ENCODE measurements at places on chromosomes 3 and 15.

DNA sequence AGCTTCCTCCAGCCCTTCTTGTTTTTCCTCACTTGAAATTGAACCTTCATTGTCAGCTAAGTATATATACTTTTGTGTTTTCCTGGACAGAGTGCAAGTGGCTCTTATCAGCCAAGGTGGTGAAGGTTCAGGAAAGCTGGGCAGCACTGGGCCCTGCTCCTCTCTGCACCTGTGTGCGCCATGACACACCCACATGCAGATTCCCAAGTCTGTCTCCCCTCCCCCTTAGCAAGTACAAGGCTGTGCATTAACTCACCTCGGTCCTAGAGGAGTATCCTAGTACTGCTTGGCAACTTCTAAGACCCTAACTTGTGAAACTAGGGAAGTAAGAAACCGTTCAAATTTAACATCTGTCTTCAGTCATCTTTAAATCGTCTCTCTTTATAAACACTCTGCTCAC is 85.8 kb downstream of the SLC49A4 start:
- DNase-seq = no peak

DNA sequence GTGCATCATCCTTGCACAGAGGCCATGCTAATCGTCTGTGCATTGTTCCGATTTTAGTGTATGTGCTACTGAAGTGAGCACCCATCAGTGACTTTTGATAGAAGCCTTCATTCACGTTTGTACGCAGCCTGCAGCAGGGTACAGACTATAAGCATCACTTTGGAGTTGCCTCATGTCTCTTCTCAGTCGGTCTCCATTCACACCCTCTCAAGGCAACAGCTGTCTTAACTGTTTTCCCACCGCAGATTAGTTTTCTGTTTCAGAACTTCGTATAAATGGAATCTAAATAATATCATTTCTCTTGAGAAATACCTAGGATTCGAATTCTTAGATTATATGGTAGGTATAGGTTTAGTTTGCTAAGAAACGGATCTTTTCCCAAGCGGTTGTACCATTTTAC is 143.2 kb downstream of the KLHL25 start:
- DNase-seq = no peak

DNA sequence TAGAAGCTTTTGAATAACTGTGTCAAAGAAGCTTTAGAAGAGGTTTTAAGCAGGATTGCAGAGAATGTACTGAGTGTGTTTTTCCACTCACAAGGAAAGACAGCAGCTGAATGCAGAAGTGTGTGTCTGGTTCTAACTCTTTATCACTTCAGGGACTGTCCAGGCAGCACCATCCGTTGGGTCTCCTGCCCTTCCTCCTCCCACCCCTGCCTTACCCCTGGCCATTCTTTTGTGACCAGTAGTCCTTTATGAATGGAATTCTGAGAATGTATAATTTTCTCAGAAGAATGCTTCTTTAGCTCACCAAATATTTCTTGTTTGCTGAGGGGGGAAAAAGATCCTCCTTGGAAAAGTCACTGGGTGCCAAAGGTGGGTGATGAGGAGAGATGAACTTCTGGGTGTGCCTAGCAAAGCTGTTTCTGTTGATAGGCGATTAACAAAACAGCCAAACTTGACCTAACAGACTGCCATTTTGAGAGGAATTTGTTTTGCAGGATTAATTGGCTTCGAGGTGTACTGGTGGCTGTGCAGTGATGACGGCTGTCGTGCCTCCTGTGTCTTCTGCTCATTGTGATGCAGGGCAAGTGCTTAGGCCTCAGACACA is 70.9 kb downstream of the IGF1R start:
- DNase-seq = no peak

DNA sequence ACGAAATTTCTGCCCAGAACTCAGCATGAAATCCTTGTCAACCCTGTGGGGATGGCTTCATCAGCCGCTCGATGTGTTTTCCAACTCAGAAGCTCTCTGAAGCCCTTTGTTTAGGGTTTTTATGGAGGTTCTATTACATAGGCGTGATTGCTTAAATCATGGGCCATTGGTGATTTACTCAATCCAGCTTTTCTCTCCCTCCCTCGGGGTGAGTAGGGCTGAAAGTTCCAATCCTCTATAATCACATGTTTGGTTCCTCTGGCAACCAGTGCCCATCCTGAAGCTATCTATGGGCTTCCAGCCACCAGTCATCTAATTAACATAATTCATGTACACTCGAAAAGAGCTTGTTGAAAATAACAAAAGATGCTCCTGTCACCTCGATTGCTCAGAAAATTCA is 51.6 kb downstream of the GATM start:
- DNase-seq = no peak

- no peak for DNase-seq
Observed at GRCh38 chr3:40669176-40669575, 144.4 kb downstream of the ZNF621 start.

- DNase-seq = no peak
Observed at GRCh38 chr3:58084166-58084565, 75.9 kb downstream of the FLNB start.

DNA sequence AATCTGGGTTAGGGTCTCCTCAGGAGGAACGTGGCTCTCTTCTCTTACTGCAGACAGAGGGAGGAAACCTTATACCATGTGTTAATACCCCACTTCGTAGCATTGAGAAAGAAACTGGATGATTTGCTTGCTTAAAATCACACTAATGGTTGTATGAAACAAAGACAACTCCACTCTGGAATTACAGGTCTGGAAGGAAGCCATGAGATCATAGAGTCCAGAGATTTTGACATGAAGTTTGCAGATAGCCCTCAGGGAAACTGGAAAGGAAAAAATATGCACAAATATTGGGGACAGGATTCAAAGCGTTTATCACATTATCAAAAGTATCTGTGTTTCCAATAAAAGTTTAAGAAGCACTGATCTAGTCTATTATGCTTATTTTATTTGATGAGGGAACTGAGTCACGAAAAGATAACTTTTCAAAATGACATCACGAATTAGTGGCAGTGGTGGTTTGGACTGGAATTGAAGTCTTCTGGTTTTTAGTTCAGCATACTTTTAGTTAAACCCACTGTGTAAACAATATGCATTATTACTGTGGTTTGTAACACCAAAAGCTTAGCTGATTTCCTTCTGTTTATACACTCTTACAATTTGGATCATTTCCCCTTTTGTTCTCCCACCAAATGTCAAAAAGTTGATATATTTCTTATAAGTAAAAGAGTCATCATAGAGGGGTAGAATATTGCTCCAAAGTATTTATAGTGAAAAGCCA is 16.8 kb downstream of the FGF7 start:
- DNase-seq = no peak

- DNase-seq = no peak
Observed at GRCh38 chr3:119173325-119173724, at the start of gene UPK1B. Gene UPK1B, plus strand, starts transcription at chr3:119173598. Its CDS starts 13,144 bp downstream, at chr3:119186742.

GRCh38 chr3:102104033-102104432 is 254.7 kb downstream of the NFKBIZ start:
- DNase-seq = peak; percentile 8

- no peak for DNase-seq
Observed at GRCh38 chr3:79478620-79479019, 289.2 kb downstream of the ROBO1 start.

- peak; percentile 21 for DNase-seq
Observed at GRCh38 chr3:183061391-183062172, 37.7 kb downstream of the MCCC1 start.

DNA sequence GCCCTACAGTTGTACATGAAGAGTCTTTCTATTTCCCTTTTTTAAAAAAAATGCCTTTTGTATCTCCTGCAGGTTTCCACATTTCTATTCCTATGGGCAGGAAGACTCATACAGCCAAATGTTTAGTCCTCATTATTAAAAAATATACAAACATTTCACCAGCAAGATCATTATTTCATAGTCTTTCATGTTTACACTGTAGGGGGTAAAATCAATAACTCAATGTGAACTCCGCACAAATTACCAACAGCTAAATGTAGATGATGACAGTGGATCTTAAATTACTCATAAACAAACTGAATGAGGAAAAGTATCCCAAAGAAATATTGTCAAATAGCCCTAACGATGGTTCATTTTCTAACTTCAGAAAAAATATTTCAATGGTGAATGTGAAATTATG is 99.5 kb downstream of the MAGI1 start:
- DNase-seq = no peak

GRCh38 chr3:194269610-194270145 is 81.5 kb downstream of the CPN2 start:
- DNase-seq = no peak

DNA sequence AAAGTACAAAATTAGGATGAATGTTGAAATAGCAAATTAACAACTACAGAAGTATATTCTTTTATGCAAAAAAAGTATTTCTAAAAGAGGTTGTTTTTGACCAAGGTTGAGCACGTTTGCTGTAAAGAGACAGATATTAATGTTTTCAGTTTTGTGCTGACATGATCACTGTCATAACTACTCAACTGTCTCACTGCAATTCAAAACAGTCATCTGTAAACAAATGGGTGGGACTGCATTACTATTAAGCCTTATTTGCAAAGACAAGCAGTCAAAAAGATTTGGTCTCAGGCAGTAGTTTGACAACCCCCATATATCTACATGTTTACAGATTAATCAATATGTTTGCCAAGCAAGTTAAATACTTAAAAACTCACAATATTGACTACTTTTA is 109.1 kb upstream of the ZNF385D start:
- DNase-seq = no peak

DNA sequence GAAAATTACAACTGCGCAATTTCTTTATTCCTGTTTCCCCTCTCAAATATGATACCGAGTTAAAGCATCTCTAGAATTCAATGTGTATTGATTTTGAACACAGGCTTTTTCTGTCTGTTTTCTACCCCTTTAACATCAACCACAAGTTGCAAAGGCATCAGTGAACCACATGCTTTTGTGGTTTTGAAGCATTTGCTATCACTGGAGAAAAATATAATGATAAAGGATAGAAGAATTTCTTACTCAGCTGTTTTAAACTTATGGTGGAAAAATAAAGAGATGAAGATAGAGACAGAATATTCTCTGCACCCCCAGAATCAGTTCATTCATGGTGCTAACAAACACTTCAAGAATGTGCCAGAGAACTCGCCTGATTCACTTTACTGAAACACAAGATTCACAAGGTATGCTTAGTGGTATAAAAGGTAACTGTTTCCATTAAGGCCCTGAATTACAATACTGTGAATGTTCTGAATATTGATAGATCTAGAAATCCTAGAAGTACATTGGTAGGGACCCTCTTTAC is 9.5 kb upstream of the DPPA4 start:
- DNase-seq = no peak

DNA sequence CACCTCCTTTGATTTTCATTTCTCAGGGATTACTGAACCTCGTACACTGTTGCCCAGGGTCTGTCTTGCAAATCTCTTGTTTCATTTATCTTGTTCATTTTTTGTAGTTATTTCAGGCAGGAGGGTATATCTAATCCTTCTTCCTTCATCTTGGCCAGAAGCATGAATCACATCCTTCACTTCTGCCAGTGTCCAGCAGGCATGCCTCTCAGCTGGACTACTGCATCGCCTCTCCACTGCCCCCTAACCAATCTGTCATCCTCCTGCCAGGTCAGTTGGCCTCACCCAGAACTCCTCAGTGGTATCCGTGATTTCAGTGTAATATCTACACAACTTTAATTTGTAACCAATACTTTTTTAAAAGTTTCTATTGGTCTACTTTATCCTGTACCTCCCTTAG is 297.9 kb downstream of the GABRG3 start:
- peak; percentile 62 for DNase-seq

DNA sequence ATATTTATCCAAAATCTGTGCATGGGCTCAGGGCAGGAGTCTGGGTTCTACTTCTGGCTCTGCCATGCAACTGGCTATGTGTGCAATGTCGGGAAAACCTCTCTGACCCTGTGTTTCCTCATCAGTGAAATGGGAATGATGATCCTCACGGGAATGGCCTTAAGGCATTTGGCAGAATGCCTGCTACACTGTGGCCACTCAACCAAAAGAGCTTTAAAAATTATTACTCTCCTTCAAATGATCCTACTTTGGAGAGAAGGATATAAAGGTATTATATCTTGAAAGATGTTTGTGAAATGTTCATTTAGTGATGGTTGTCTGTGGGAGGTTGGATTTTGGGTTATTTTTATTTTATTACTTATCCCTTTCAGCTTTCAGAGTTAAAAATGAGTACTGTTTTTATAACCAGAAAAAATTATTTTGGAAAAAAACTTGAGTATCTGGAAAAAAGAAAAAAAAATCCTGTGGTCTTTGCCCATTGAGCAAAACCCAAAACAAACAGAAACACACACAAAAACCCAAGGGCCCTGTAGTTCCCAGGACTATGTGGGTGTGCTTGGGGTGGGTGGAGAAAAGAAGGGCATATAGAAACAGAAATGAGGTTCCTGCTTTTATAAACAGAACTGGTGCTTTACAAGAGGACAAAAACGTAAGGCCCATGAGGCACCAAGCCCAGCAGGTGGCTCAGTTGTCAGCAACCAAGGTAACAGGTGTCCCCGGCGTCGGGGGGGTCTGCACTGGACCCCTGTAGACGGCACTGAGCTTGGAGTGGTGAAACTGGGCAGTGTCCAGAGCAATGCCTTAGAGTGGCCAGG is 22.0 kb downstream of the RGMA start:
- no peak for DNase-seq

DNA sequence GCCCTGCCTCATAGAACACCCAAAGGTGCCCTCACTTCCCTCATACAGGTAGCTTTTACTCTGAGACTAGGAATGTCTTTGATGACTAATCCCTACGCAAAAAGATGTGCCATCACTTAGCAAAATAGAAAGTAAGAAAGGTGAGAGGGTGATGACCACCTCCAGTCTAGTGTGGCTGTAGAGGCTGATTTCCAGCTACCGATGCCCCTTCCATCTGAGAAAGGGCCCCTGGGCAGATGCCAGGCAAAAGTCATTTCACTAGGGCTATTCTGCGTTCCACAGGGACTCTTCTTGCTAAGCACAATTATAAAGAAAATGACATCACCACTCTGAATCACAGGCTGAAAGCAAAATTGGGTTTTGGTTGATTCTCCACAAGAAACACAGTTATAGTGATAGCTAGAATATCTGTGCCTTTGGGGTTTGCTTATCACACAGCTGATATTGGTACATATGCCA is 77.4 kb downstream of the RBPMS2 start:
- DNase-seq = no peak

DNA sequence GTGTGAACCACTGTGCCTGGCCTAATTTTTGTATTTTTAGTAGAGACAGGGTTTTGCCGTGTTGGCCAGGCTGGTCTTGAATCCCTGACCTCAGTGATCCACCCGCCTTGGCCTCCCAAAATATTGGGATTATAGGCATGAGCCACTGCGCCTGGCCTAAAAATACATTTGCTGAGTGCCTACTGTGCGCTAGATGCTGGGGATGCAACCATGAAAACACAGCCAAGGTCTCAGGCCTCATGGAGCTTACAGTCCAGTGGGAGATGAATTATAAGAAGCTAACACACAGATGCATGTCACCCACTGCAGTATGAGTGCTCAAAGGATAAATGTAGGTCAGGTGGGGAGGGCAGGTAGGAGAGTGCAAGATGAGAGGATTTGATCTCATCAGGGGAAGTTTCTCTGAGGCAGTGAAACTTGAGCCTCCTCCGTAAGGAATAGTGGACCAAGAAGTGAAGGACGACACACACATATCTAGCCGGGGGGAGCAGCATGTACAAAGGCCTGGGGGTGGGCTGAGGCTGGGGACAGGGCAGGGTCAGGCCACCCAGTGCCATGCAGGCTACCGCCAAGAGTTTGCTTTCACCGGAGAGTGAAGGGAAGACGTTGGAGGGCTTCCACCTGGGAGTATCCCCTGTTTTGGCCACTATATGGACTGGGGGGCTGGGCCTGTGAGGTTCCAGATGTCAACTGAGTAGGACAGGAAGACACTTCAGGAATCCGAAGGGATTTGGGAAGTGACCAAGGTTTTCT is 24.3 kb downstream of the IRAK2 start:
- DNase-seq = no peak
